ENCODE measurements at places on chromosomes 1 and 21.

DNA sequence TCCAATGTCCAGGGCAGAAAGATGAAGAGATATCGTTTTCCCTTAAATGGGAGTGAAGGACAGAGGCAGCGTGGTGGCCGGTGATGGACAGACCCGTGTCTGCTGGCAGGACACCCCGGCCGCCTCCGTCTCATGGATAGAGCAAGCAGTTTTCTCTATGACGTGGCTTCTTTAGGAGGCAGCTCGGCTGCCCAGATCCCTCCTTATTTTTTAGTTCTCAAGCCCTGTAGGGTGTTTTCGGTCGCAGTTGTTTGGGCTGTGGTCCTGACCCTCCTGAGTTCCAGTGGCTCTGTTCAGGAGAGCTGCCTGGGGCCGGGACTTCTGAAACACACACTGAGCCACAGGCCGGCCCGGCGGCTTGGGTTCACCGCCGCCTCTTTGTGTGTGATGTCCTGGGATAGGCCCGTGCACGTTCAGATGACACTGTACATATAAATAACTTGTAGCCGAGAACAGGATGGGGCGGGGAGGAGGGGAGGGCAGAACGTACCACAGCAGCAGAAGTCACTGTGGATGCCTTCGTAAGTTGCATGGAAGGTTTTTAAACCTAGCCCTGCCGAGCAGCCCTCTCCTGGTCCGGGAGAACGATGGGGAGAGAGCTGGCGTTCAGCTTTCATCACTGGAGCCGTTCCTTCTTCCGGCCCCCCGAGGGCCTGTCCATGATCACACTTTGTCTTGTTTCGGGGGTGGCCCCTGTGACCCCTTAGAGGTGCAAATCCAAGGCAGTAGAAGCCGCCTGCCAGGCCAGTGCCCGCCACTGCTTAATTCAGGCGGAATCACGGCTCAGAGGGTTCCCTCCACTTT is 65.2 kb downstream of the SIK1 start:
- no peak for DNase-seq

DNA sequence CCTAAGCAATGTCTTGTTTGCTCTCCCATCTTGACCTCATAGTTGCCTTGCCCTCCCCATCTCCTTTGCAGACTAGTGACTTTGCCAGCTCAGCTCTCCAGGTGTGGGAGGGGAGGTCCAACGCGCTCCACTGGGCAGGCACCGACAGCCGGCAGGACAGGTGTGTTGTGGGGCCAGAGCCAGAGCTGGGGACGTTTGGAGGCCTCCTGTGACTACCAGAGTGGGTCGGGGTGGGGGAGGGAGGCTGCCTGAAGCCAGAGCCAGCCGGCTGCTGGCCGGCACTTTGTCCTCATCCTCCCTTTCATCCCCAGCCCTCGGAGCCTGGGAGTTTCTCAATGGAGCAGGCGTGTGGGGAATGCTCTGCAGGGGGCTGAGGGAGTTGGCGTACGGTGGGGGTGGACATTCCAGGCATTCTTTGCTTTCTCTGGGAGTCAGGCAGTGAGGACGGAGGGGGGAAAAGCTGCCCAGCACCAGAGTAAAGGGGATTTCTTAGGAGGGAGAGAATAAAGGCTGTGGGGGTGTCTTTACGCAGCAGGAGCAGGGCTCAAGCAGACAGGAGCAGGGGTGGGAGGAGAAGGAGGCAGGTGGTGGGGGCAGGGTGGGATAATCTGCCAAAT is 20.2 kb downstream of the NUAK2 start:
- DNase-seq: no peak

GRCh38 chr21:18655931-18656330 is 252.3 kb upstream of the TMPRSS15 start:
- DNase-seq: no peak

DNA sequence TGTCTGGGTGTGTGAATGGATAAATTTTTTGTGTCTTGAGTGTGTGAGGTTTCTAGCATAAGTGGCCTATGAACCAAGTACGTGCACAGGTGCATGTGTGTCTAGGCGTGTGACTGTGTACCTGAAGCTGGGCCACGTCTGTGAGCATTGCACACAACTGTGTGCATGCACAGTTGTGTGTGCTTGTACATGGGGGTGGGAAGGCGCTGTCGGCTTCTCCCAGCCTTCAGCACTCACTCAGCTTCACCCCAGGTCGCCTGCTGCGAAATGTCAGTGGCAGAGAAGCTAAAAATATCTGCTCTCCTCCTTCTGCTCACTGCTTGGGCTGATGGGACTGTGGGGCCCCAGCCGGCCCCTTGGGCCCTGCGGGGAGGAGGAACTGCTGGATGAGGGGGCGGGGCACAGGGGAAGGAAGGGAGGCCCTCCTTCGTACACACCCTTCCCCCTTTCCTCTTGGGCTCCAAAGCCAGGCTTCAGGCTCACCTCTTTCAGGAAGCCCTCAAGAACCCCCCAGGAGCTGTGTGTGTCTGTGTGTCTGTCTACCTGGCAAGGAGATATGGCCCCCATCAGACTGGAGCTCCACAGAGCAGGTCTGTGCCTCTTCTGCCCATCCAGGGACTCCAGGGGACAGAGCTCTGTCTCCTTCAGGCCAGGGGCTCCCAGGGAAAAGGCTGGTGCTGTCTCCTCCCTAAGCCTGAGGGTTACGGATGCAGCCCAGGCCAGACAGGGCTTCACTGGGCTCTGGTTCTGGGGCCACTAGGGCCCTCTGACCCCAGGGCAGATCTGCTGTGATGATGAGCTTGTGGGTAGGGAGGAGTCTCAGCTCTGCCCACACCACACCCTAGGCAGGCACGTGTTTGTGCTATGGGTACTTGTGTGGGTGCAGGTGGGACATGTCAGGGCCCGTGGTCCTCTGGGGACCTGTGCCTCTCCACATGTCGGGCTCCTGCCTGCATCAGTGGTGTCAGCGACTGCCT is 35.6 kb upstream of the WASF2 start:
- no peak for DNase-seq

DNA sequence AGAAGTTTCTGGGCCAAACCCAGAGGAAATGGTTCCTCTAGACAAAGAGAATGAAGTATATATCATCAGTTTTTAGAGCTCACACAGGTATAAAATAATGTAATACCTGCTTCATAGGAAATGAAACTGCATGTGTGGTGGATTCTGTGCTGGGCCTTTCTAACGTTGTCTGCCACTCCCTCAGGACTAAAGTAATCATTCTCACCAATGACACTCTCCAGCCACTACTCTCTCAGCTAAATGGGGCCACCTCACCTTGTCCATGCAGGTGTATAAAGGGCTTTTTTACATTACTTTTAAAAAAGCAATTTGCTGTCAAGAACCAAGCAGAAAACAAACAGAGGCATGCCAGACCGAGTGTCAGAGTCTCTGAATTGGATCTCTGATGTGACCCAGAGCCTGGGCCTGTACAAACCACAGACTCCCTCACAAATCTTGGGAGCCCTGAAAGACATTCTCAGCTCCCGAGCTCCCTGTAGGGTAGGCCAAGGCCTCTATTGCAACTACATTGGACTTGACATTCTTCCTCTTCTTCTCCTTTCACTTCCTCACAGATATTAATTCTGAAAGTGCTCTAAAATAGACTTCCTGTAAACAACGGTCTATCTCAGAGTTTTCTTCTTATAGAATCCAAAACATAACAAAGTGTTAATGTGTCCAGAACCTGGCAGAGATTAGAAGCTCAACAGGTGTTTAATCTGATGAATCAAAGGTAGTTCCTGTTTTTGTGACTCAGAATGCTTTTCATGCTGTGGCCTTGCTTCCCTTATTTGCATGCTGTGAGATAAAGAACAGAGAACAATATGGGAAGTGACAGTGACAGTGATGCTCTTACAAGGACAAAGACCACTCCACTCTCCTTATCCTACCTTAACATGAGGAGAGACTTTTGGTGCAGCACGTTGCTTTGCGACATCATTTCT is 8.6 kb downstream of the AIM2 start:
- DNase-seq: no peak

DNA sequence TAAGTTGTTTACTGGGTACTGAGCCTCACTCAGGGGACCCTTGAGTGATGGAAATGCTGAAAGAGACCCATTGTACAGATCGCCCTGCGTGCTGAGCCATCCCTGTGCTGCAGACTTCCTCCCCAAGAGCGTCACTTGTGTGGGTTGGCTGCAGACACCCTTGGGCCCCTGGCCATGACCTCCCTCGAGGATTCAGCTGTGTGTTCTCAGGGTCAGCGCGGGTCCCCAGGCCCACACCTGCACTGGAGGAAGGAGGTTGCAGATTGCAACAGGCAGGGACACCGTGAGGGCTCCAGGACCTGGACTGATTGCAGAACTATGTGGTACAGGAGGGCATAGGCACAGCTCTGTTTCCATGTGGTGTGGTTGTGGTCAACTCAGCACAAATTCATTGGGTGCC is 4.4 kb downstream of the SNAP47 start:
- no peak for DNase-seq

DNA sequence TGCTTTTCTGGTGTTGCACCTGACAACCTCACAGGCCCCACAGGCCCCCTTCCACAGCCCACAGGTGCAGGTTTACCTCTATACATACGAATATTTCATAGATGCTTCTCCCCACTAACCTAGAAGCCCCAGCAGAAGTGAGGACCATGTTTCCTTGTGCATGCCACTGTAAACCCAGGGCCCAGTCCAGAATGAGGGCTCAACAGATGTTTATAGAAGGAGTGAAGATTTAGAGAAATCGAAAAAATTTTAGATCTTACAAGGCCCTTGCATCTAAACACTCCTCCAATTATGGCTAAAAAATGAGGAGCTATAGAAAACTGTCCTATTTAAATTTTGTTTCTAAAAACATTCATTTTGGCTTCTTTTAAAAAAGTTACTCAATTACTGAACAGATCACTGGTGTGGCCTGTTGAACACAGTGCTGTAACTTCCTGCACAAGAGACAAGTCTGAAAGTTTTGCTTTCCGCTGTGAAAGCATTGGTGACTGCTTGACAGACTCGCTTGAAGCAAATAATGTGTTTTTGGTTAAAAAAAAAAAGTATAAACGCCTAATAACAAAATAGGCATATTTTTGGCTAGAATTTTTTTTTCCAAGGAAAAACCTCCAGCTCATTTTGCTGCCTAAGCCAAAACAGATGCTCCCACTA is 1.2 kb downstream of the ABCB10 start:
- no peak for DNase-seq
